Stimulated activated CD8-positive, alpha-beta memory T cell treated with anti-CD3 and anti-CD28 coated beads, Interleukin-4, amount 100 ng/mL, for 48 hours (primary cell): ENCODE measurements at places on chromosomes 3 and 15.
A peak's percentile ranks its signal among the peaks of the same experiment; 100 is the strongest.

DNA sequence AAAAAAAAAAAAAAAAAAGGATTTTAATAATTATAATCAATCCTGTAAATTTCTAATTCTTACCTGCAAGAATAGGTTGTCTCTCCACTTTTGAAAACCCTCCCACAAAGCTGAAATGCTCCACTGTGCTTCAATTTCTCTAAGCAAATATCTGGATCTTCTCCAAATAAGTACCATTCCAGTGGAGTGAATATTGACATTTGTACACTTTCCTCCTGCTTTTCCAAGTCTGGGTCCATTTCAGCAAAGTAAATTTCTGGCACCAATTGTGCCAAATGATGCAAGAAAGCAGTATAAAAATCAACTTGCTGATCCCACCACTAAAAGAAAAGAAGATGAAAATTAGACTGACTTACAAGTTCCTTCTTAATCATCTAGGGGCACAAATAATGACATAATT, 19.9 kb downstream of the UBR1 start:
- DNase-seq: no peak

DNA sequence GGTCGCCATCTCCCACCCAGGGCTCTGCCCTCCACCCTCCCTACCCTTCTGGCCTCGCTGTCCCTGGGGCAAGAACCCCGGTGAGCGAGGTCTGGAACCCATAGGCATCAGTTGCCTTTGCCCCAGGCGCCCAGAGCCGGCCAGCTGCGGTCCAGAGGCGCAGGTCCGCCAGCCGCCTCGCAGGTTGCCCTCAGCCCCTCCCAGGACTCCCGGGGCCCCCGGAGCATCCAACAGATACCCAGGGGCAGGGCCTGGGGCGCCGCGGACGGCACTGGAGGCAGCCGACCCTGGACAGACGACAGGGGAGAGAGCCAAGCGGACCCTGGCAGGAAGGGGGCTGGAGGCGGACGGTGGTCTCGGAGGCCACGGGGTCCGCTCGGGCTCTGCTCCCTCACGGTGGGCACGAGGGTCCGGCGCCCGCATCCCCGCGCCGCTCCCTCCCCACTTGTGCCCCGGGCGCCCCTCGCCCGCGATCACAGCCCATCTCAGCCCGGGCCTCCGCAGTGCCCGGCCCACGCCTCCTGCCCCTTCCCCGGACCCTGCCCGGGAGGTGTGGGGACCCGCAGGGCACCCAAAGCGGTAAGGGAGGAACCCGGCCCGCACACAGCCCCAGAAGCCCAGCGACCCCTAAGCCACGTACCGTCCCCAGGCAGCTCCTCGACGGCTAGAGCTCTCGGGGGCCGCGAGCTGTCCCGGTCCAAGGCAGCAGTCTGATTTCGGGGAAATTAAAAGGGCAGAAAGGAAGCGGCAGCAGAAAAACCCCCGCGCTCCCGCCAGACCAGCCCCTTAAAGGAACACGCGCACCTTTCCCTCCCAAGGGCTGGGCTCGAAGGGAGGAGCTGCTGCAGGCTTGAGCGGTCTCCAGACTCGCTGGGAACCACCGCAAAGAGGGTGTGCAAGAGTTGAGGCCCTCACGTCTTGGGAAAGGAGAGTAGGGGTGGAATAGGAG, at the start of gene HAPLN3:
HAPLN3 (minus strand) TSS at position 726 of the 949 bp plus-strand sequence. CDS start 8,246 bp downstream, outside the sequence.
- DNase-seq: peak; percentile 80

GRCh38 chr15:26394801-26395200, 378.1 kb downstream of the GABRB3 start:
- DNase-seq: no peak

GRCh38 chr3:29972320-29972993, 633.9 kb upstream of the TGFBR2 start:
- DNase-seq: no peak

DNA sequence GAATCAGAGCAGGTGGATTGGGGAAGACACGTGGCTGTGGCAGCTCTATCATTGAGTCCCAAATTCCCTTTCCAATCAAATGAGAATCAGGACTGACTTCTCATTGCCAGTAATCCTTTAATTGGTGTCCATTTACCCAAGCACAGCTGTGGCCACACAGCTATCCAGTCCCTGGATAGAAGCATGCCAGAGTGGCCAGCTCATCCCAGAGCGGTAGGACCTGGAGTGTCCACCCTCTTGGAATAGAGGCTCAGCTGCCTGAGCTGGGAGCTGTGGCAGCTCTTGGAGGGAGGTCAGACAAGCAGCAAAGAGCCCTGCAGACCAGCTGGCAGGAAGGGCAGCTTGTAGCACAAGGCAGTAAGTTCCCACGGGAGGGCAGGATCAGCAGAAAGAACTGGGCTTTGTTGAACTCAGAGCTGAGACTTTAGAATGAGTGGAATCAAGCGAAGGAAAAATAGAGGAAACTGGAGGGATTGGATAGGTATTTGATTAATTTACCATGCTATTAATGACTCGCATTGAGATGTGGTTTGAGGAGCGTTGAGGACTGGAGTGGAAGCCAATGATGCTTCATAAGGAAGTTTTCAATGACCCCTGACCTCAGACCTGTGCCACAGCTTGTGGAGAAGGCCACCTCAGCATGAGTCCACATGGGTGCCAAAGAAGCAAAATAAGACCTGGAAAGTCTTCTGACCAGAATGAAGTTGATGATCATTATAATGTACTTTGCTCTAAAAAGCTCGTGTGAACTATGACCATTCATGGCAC, 6.9 kb upstream of the ALPK3 start:
- no peak for DNase-seq

GRCh38 chr3:73255609-73256029, 194.2 kb downstream of the EBLN2 start:
- no peak for DNase-seq

GRCh38 chr15:55587321-55588069, 650 bp downstream of the PYGO1 start:
- peak; percentile 39 for DNase-seq

- DNase-seq: no peak
Observed at GRCh38 chr3:172115059-172115458, 75.7 kb downstream of the FNDC3B start.
